ENCODE measurements at places on chromosomes 4 and X.

- DNase-seq = no peak
Observed at GRCh38 chr4:105815701-105816100, 79.6 kb upstream of the NPNT start.

DNA sequence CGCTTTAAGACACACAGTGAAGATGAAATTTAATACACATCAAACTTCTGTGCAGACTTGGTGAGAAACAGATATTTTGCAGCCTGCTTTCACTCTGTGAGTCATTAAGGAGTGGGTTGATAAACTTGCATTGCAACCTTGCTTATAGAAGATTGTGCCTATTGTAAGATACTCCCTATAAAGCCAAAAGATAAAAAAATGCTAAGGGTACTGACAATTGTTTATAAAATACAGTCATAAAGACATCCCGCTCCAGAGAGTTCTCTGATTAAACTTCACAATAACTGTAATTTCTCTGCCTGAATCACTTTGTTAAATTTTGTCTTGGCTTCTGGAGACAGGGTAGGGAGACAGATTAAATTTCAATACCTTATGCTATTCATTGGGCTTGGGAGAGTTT, 49.1 kb downstream of the GALNT7 start:
- peak; percentile 29 for DNase-seq

DNA sequence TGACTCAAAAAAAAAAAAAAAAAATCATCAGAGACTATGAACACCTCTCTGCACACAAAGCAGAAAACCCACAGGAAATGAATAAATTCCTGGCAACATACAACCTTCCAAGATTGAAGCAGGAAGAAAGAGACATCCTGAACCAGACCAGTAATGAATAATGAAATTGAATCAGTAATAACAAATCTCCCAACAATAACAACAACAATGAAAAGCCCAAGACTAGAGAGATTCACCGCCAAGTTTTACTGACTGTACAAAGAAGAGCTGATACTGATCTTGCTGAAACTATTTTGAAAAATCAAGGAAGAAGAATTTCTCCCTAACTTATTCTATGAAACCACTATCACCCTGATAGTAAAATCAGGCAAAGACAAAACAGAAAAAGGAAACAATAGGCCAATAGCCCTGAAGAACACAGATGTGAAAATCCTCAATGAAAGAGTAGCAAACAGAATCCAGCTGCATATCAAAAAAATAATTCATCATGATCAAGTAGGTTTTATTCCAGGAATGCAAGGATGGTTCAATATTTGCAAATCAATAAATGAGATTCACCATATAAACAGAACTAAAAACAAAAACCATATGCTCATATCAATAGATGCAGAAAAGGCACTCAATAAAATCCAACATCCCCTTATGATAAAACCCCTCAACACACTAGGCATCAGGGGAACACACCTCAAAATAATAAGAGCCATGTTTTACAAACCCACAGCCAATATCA, 31.0 kb upstream of the PLK4 start:
- no peak for DNase-seq

- DNase-seq = no peak
Observed at GRCh38 chrX:139702658-139703057, 5.3 kb downstream of the MCF2 start.

- no peak for DNase-seq
Observed at GRCh38 chr4:15912236-15912635, 26.3 kb downstream of the FGFBP1 start.

DNA sequence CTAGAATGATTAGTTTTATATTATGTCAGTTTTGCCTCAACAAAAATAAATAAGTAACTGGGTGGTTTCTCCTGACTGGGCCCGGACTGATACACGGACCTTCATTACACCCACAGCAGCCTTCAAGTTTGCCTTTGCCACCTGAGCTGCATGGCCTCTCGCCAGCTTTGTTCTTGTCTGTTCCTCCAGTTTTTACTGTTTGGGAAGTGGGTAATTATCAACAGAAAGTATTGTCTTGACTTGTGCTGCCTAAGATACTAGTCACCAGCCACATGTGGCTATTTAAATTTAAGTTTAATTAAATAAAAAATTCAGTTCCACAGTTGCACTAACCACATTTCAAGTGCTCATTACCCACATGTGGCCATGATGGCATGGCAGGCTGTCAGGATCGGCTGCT, 74.7 kb upstream of the INTU start:
- DNase-seq = no peak

- DNase-seq = no peak
Observed at GRCh38 chr4:100189820-100190642, at the start of gene DDIT4L. TSS of gene DDIT4L (minus strand) at chr4:100190468. CDS start at chr4:100189983, 485 bp downstream.

DNA sequence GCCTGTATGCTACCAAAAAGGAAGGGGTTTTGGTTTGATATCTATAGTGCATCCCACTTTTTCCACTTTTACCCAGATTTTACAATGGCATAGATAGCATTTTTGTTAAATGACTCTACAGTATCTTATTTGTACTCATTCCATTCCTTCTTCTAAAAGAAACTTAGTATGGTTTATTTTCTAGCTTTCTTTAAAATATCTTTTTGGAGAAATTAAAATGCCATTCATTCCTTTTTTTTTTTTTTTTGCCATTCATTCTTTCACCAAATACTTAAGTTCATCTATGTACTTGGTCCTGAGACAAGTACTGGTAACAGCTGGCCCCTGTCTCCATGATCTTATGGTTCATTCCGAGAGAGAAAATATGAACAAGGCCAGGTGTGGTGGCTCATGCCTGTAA, 49.1 kb downstream of the MID1 start:
- no peak for DNase-seq
